ENCODE measurements at places on chromosomes 4 and X. TPM values are rescaled to one million over a fixed set of nuclear protein-coding genes. Genes with fewer than 3 reads are reported as not detected.

Gene GAGE12J
- total RNA-seq = not detected

Gene FABP2
- total RNA-seq = 104 TPM

Gene VCX3A
- not detected for total RNA-seq

Gene TMSB15C
- 0.37 TPM for total RNA-seq

Gene COL25A1
- 0.42 TPM for total RNA-seq

Gene NPY1R
- 4.9 TPM for total RNA-seq

Gene TCP11X2
- total RNA-seq = not detected

DNA sequence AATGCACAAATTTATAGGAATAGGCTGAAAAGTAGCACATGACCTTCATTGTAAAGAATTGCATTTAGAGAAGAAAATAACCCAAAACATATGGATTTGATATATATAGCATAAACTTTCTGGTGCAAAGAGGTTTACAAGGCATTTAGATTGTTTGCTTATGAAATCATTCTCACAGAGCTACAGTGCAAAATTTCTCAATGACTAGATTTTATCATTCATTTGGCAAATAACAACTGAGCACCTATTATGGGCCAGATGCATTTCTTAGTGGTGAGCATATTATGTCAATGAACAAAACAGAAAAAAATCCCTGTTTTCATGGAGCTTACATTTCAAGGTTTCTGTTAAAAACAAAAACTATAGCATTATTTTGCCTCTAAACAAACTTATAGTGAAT lies 34.1 kb upstream of the TNIP3 start:
- no peak for DNase-seq

DNA sequence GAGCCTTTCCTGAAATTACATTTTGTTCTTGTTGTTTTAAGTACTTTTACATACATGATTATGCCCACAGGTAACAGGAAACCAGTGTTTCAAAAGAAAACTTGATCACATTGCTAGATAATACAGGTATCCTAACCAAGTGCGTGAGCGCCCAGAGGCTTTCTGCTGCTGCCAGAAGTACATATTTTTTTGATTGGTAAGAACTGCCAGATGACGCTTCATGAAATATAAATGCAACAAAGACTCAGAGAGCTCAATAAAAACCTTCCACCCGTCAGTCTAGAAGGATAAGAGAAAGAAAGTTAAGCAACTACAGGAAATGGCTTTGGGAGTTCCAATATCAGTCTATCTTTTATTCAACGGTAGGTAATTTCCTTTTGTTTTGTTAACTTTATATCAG lies at the start of gene EPGN:
Gene EPGN, plus strand, starts transcription at position 256 of the 400 bp plus-strand sequence. Its CDS starts 64 bp downstream, at position 320.
- no peak for DNase-seq

DNA sequence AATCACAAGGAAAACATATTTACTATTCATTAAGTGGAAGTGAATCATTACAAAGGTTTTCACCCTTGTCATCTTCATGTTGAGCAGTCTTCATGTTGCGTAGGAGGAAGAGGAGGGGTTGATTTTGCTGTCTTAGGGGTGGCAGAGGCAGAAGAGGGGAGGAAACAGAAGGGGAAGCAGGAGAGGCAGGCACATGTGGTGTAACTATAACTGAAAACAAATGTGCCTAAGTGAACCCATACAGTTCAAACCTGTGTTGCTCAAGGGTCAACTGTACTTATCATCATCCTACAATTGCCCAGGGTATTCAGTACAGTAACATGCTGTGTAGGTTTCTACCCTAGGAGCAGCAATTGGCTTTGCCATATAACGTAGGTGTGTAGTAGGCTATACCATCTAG lies 47.2 kb downstream of the SYNPO2 start:
- no peak for DNase-seq

GRCh38 chr4:854356-854755 lies 28.4 kb upstream of the CPLX1 start:
- no peak for DNase-seq

- DNase-seq = no peak
These were observed 5.3 kb upstream of the RASL11B start for GRCh38 chr4:52856801-52857200.

DNA sequence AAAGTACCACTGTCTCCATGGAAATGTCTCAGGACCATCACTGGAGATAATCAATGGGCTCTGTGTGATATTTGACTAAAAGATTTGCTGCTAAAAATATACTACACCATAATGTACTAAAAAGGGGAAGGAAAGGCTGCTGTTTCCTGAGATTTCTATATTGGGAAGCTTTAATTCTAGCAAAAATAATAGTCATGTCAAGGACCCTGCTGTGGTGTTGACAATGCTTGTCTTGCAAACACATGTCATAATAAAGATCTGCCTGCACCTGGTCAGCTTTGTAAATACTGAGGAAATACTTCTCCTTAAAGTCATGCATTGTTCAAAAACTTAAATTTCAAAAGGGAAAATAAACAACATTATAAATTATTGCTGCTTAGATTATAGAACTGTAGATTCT lies 417.9 kb downstream of the GPM6A start:
- DNase-seq = no peak

- no peak for DNase-seq
These were observed 9.5 kb downstream of the HPGDS start for GRCh38 chr4:94332983-94333590.

GRCh38 chrX:131729295-131729694 lies 185.4 kb downstream of the OR13H1 start:
- peak; percentile 88 for DNase-seq

DNA sequence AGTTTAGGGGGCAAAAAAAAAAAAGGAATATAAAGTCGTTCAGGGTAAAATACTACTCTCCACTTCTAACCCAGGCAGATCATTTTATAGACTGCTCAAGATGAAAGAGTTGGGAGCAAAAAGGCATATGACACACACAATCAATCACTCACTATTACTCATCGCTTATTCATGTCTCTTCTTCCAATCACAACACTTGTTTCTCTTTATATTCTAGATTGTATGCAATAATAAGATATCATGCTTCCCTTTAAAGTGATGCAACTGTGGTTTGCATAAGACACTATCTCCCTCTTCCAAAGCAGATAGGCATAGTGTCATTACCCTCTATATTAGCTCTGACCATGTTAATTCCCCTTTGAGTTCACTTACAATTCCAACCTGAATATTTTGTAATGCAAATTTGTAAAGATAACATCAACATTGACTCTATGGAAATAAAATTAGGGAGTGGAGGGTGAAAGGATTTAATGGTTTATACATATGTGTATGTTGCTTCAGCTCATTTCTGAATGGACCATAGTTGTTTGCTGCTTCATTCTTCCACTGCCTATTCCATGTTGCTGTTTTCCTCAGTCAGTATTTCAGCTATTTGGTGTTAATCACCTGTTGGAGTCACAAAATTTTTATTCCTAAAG lies 154.9 kb upstream of the EPHA5 start:
- DNase-seq = no peak

- DNase-seq = no peak
These were observed 33.0 kb upstream of the CPLX1 start for GRCh38 chr4:858831-859451.

DNA sequence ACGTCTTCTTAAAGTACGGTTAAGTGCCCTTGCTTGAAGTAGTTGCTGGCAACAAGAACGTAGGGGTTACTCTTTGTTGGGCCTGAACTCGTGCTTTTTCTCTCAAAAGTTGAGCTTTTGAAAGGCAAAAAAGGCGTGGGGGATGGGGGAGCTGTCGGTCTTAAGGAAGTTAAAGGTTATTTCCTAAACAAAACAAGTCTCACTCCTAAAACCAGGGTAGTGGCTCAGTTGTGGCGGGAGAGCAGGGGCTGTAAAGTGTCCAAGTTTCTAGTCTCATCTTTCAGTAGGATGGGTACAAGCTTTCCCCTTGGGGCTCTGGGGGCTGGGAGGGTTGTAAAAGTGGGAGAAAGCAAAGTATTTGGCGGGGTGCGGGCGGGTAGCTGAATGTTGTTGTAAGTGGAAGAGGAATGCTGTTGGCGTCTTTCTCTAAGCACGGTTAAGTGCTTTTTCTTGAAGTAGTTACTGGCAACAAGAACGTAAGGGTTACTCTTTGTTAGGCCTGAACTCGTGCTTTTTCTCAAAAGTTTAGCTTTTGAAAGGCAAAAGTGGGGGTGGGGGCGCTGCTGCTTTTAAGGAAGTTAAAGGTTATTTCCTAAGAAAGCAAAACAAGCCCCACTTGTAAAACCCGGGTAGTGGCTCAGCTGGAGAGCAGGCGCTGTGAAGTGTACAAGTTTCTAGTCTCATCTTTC lies 904 bp upstream of the WDR1 start:
- DNase-seq = no peak

DNA sequence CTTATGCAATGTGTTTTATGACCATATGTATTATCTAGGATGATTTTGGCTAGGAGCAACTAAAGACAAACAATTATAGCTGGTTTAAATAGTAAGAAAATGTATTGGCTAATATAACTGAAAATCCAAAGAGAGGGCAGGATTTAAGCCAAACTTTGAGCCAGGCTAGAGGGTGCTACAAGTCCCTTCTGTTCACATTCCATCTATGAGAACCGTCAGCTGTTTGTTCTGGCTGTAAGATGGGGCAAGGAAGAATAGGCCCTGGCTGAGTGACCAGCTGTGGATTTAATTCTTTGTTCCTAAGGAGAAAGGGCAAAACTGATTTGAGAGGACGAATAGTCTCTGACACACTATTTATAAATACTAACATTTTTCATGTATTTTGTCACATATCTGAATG lies 79.2 kb upstream of the UGT8 start:
- DNase-seq = no peak

DNA sequence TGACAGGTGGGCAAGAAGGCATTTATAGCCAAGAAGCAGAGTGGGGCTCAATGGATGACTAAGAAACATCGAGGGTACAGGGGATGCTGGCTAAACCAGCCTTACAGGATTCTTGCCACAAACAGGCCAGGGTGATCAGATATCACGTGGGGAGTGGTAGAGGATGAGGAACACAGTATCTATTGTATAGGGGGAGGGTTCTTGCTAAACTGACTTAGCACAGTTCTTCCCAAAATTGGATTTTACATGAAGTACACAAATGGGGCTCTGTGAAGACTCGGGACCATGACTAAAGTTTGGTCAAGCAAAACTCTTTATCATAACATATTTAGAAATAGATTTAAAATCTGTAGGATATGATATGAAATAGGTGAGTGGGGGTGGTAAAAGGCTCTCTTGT lies 144.0 kb upstream of the ATOH1 start:
- DNase-seq = no peak

DNA sequence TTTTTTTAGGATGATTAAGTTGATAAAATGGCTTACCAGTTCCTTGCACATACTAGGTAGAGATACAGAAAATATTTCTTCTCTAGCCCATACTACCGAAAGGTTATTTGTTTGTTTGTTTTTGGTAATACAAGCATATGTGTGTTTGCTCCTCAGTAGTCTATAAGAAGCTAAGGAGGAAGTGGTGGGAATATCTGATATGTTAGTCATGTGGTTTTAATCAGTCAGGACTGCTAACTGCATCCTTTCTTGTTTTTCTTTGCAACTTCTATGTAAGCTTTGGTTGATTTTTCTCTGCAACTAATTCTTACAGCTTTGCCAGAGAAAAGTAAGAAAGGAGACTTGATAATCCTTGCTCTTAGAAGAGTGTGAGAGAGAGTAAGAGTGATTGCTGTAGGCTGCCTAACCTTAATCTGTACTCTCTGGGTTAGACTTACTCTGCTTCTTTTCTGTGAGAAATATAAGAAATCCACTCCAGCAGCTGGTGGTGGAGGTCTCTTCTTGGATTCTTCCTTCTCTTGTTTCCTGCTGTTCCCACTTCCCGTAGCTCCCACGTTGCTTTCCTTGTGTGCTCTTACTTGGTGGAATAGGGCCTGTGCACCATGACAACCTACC lies 28.3 kb downstream of the SEPTIN11 start:
- no peak for DNase-seq

DNA sequence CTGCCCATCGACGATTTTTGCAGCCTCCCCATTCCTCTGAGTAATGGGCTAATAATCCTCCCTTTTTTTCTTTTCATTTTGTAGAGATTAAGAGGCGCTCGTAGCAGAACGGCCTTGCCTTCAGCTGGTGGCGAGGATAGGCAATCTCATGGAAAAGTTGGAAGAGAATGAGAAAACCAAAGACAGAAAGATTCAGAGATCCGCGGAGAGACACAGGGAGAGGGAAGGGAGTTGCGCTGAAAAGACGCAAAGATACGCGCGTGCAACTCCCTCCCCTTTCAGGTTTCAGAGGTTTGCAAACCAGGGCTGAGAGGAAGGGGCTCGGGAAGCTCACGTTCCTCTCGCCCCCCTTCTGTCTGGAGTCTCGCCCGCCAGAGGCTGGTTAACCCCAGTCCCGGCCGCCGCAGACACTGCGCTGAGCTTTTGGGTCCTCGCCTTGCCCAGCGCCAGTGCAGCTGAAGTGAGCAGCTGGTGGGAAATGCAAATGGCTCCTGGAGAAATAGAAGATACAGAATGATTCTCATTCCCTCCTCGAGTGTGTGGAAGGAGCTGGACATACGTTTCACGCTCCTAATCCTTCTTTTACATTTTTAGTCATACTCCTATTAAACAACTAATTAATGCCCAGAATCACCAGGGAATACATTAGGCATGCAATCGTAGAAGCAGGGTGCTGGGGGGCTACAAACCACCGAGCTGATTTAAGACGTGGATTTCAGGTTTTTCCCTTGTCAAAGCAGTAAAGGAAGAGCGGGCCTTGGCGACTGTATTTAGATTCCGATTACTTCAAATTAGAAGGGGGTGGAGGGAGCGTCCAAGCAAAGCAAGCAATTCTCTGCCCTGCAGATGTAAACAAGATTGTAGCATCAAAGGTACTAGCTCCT lies 16.6 kb upstream of the PITX2 start:
- DNase-seq = no peak

DNA sequence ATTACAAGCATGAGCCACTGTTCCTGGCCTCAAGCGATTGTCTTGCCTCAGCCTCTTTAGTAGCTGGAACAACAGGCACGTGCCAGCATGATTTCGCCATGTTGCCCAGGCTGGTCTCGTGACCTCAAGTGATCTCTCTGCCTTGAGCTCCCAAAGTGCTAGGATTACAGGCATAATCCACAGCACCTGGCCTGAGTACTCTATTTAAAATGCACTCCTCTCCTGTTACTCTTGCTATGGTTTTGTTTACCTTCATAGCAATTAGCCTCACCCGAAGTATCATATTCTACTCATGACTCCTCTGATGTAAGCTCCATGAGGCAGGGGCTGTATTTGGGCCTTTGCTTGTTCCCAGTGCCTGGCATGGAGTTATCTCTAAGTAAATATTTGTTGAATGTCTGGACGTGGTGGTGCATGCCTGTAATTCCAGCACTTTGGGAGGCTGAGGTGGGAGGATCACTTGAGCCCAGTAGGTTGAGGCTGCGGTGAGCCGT lies 92.5 kb upstream of the SLC34A2 start:
- DNase-seq = peak; percentile 10

- DNase-seq = no peak
These were observed 36.9 kb upstream of the CHIC1 start for GRCh38 chrX:73525928-73526690.

GRCh38 chrX:82973646-82974045 lies 534.4 kb upstream of the POU3F4 start:
- DNase-seq = no peak

Measured in left colon (tissue), 2 donors.